Islet precursor cell (in vitro differentiated cells): ENCODE measurements at places on chromosomes 5 and 9.

DNA sequence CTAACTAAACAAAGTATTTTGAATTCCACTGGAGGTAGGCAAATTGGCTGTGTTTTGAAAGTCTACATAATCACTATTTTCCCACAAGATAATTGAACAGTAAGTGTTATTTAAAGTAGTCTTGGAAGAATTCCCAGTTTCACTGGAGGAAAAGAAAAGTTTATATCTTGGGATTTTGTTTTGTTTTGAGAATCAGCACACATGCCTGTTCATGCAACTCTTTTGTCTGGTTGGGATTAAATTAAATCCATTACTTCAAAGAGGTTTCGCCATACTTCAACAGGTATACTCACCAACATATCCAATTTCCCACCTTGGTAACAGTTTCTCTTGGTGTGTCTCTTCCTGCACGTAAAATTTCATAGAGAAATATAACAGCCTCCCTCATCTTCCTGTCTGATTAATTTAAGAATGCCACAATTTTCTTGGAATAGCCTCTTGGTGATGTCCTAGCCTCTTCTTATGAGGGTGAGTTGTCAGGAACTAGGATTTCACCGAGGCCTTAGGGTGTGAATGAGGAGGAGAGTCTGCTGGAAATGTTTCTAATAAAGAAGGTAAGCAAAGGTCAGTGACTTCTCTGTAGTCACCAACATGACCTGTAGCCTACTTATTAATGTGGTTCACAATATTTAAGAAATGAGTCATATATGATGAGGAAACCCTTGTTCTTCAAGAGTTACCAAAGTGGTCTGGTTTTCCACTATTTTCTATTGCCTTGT is 48.1 kb downstream of the ITGA2 start:
- no peak for DNase-seq

DNA sequence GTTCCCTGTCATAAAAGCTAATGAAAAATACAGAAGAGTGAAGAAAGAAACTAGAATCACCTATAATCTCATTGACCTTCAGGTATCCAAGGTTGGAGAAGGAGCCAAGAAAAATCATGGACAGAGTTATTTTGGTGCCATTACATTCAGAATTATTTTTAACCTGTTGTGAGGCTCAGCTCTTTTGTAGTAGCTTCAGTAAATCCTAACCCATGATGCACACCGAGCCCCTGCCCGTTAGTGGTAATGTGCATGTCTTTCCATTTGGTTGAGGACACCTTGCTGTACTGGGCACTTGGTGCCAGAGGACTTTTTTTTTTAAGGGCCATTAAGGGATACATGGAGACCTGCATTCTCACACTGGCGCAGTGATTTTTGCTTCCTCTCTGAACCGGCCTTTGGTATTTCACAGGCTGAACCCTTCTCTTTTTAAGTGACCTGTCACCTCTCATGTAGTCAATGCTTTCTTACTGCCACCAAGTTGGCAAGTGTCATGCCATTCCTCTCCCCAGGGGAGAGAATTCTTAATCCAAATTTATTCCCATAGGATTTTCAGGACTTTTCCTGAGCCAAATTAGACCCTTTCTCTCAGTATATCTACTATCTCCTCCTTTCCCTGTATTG is 125.6 kb downstream of the SMARCA2 start:
- DNase-seq = no peak

- no peak for DNase-seq
These were observed 6.6 kb upstream of the PTGS1 start for GRCh38 chr9:122364117-122364782.

DNA sequence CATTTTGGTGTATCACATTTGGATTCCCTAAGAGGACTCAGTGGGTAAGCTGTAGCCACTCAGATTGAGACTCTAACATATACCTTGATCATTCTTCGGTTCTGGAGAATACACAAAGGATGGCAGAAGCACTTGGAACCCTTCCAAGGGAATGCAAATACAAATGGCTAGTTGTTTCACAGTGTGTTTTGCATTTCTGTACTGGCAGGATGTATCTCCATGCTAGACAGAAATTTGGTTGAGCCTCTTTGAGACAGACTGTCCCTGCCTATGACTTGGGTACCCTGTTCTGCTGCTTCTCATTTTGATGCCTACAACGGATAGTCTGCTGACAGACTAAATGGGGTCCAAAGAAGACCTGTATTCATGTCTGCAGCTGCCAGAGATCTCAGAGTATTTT is 273.5 kb downstream of the TMEM38B start:
- DNase-seq = no peak

DNA sequence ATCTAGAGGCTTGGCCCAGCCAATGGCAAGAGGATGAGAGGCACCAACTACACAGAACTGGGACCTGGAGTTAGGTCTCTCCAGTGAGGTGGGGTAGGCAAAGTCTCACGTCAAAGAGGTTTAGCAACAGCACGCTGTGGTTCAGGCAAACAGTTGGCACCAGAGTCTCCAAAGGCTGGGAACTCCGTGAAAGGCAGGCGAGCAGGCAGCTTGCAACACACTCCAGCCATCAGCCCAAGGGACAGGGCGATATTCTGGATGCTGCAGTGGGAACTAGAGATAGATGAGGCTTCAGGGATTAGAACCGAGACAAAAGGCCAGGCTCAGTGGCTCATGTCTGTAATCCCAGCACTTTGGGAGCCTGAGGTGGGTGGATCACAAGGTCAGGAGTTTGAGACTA is 129.1 kb downstream of the PDZD2 start:
- DNase-seq = no peak

DNA sequence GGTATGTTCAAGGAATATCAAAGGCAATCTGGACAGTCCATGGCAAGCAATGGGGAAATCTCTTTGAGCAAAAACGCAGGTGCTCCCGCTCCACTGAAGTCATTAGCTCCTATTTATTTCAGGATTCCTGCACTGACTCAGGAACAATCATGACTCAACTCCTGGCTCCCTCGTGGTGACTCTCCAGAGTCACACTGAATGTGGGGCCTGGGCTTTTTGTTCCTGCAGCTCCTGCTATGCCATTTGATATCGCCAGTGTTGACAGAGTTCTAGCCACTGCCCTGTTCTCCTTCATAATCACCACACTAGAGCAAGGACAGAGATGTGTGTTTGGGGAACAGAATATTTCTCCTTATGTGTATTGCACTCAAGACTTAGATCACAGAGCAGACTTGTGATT is 187.2 kb upstream of the ZNF462 start:
- peak; percentile 82 for DNase-seq

DNA sequence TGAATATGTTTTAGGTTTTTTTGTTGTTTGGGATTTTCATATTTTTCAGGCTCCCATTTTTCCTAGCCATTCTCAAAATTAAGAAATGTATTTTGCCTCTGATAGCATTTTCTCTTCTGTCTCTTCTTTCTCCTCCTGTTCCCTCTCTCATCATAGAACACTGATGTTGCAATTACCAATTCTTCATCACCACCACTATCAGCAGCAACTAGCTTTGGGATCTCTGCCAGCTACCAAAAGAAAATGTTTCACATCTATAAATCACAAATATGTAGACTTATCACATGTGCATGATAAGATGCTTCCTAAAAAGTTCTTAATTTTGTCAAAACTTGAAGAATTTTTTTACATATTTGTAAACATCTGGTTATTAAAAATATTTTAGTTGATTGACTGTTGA is 887.1 kb downstream of the MAT2B start:
- DNase-seq = no peak
